ENCODE measurements at places on chromosomes 4 and X.

- no peak for DNase-seq
Measured at GRCh38 chrX:68428431-68428830, 4.9 kb downstream of the OPHN1 start.

GRCh38 chrX:11787564-11787963, 29.5 kb downstream of the MSL3 start:
- peak; percentile 31 for DNase-seq

DNA sequence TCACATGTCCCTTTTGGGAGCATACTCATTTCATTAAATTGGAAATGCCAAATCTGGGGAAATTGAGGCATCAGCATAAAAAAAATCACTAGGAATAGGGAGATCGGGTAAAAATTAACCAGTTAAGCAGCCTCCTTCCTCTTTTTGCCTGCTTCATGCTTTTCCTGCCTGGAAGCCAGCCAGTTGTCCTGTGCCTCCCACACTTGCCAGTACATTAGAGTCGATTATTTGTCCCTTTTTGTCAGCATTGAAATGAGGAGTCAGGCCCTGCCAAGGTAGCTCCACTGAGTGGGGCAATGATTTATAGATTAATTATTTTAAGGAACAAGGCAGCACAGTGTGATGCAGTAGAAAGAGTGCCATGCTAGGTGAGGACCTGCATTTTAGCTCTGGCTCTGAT, 55.3 kb downstream of the SH2D1A start:
- DNase-seq, result no peak

- no peak for DNase-seq
Measured at GRCh38 chr4:80187677-80188076, 9.6 kb upstream of the PRDM8 start.

DNA sequence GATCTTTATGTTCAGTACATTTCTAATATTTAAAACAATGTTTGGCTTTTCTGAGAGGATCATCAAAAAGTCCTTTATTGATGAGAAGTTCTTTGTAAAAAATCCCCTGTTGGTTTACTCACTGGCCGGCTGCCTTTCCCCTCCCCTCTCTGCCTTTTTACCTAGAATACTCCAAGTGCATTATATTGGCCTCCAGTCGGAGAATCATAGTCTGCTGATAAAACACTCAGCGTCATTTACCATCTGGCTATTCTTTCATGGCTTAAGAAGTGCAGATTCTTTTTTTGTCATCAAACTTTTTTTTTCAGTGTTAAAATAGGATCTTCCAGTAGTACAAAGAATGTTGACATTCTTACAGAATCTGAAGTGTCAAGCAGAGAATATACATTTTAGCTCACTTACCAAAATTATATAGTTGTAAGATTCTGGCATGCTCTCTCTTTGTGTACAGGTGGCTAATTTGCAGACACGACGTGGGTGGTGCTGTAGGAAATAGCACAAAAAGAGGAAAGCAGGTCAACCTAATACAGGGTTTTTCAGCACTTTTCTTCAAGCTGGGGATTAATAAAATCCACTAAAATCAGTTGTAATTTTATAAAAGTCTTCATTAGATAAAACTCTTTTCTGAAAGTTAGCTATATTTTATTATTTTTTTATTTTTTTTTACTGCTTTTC, 731.8 kb downstream of the KCTD8 start:
- no peak for DNase-seq

GRCh38 chrX:38805432-38806389, 4.5 kb downstream of the MID1IP1 start:
- peak; percentile 20 for DNase-seq

- no peak for DNase-seq
Measured at GRCh38 chrX:10636851-10637250, 16.5 kb upstream of the MID1 start.

GRCh38 chr4:160372390-160372789, 1269.5 kb downstream of the RAPGEF2 start:
- no peak for DNase-seq

DNA sequence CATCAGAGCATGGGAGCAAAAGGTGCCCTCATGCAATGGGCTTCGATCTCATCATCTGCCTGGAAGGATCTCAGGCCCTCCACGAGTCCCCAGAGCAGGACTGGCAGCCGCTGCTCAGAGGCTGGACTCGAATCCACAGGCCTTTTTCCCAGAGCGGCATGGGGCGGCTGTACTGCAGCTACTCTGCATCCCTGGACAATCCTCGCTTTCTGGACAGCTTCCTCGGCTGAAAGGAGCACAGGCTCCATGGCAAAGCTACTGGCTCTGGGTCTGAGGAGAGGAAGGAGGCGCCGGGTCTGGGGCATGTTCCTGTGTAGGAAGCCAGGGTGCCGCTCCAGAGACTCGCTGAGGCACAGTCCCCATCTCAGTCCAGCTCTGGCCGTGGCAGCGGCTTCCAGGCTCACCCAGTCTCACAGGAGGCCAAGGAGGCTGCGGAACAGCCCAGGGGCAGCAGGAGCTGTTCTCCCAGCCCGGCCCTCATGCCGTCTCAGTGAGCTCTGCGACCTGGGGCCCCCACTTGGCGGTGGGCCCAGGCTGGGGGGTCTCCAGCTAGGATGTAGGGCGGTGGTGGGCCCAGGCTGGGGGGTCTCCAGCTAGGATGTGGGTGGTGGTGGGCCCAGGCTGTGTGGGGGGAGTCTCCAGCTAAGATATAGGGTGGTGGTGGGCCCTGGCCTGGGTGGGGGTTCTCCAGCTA, 2.7 kb upstream of the SPON2 start:
- no peak for DNase-seq

- no peak for DNase-seq
Measured at GRCh38 chr4:85807247-85807950, 332.4 kb downstream of the ARHGAP24 start.

DNA sequence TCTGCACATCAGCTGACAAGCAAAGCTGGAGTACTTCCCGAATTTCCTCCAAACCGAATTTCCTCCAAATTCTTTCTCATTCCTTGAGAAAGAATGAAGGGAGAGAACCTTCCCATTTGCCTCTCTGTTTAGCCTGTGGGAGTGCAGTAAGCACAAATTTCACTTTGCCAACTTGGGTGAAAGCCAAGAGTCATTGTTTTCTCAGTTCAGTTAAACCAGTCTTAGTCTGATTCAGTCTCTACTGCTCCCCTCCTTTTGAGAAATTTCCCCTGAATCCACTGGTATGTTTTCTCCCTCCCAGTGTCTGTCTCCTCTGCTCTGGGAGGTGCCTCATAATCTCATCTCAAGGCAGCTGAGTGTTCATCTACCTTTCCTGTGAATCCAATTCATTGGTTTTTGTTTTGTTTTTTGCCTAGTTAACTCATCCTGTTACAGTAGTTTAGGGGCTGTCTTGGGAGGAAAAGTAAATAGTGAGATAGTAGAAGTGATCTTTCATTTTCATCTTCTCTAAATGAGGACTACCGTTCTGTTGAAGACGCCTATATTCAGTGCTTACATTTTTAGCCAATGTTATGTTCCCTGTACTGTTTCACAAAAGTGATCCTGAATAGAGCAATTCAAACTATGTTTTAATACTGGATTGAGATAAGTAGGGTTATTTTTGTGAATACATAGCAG, 49.0 kb downstream of the SYTL5 start:
- no peak for DNase-seq

GRCh38 chr4:105191621-105192210, 45.0 kb downstream of the TET2 start:
- peak; percentile 60 for DNase-seq

DNA sequence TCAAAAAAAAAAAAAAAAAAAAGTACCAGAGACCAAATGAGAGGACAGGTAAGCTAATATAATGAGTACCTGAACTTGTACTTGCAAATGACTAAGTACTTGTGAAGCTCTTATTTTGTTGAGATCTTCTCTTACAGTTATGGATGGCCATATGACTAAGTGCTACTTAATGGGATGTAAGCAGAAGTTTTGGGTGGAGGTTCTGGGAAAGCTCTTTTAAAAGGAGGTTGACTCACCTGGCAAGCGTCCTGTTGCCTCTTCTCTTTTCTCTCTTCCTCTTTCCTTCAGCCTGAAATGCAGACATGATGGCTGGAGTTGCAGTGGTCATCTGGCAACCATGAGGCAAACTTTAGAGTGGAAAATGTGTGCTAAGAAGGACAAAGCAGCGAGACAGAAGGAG, 36.9 kb upstream of the MED14 start:
- no peak for DNase-seq

GRCh38 chrX:97968376-97969163, 1084.9 kb downstream of the RPA4 start:
- DNase-seq, result no peak

DNA sequence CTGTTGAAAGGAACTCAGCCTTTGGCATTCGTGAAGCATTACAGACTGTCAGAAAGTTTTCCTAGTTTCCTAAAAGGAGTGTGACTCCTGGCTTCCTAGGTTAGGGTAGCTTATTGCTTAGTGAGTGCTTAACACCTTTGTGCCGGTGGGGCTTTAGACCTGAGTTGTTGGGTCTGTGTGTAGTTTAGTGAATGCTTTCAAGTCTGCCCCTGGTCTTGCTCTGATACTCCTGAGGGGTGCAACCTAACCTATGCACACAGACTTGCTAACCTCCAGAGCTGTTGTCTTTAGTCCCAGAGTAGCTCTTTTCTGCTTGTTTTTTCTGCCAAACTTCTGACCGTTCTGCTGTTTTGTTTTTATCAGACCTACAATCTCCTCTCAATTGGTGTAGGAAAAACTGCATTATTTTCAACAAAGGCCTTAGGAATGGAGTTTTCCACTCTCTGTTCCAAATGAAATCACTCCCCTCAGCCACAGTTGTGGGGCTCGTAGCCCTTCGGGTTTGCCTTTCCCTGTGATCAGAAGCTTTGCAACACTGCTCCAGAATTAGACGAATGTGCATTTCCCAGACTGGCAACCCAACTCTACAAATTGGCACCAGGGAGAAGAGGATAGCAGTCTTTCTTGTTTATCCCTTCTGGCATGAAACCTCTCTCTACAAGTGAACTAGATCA, 1399.1 kb upstream of the PCDH7 start:
- no peak for DNase-seq

- no peak for DNase-seq
Measured at GRCh38 chrX:120697053-120697452, 67.2 kb upstream of the C1GALT1C1 start.

DNA sequence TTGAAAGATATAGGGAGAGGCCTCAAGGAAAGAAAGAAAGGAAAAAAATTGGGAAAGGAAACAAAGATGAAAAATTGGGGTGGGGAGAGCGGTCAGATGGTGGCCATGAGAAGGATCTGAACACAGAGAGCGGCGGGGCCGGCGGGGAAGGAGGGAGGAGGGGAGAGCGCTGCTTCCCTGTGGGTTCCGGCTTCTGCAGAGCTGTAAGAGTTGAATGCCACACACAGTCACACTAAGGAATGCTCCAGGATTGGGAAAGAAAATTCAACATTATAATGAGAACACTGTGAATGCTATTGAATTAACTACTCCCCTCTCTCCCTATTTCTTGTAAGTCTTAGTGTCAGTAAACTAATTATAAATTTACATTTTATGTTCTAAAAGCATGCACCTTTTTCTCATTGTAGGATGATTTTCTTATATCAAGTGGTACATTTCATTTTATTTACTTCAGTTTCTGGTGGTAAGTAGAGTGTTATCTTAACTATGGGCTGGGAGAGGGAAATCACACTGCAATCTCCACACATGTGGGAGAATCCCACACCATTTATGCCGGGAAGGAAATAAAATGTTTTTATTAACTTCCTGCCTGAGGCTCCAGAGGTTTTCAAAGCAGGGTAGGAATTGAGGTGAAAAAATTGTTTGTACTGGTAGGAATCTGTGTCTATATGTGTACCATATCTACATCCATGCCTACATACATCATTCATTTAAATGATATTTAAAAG, 904 bp downstream of the F11 start:
- DNase-seq, result no peak

DNA sequence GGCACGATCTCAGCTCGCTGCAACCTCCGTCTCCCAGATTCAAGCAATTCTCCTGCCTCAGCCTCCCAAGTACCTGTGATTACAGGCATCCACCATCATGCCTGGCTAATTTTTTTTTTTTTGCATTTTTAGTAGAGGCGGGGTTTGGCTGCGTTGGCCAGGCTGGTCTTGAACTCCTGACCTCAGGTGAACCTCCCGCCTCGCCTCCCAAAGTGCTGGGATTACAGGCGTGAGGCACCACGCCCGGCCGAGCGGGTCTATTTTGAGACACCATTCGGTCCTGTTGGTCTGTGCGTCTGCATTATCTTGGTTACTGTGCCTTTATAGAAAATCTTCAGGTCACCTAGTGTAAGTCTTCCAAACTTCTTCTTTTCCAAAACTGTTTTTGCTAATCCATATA, 21.7 kb upstream of the RGS12 start:
- DNase-seq, result no peak

DNA sequence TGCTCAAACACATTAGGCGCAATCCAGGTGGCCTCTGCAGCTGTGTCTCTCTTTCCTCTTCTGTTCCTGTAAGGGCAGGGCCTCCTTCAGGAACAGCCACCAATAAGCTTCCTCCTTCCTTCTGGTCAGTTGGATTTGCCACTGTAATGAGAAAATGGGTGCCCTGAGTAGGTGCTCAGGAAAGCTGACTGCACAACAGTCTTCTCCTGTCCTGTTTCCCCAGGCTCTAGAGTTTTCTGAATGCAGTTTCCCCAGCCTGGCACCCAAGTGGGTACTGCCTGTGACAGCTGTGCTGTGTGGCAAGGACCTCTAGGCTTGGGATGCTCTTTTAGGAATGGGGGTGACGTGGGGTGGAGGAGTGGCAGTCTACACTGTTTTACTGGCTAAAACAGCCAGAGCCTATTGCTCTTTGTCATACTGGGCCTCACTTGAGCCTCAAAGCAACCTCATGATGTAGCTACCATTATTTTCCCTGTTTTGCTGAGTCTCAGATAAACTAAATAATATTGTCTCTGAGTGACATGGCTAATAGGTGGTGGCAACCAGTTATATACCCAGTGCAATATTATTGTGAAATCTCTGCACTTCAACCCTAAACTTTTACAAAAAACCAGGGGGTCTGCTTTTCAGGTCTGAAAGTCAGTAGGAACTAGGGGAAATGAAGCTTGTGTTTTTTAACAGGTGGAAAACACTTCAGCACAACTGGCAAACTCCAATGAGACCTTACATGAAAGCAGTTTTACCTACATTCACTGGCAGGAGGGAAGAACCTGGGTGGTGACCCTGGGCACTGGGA, 1.2 kb downstream of the CXCL2 start:
- no peak for DNase-seq
